ENCODE measurements at places on chromosomes 16 and 17.

DNA sequence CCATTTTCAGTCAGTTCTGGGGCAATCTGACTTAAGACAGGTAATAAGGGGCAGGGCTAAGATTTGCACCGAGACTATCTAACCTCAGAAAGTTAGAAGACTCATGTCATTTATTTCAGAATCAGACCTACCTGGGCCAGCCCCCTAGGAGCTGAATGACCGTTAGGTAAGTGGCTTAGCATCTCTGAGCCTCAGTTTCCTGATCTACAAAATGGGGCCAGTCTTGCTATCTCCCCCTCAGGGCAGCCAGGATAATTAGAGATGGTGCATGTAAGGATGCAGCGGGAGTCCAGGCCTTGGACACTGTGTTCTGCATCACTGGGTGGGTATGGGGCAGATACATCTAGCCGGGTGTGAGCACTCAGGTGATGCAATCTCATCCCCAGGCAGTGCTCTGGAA, 10.4 kb upstream of the METTL22 start:
- no peak for DNase-seq

DNA sequence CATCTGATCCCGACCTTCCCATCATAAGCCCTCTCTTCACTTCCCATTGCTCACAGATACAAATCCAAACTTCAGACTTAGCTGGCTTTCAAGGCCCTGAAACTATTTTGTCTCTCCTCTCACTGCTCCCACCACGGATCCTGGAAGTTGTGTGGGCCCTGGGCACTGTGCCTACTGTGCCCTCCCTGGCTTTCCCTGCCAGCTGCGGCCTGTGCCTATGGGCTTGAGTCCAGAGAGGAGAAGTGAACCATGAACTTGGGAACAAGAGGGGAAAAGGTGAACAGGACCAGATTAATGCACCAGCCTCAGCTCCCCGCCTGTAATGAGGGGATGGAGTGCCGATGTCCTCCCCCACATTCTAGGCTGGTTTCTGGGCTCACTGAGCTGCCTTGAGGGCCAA, 18.9 kb upstream of the KCNJ12 start:
- DNase-seq, result no peak

DNA sequence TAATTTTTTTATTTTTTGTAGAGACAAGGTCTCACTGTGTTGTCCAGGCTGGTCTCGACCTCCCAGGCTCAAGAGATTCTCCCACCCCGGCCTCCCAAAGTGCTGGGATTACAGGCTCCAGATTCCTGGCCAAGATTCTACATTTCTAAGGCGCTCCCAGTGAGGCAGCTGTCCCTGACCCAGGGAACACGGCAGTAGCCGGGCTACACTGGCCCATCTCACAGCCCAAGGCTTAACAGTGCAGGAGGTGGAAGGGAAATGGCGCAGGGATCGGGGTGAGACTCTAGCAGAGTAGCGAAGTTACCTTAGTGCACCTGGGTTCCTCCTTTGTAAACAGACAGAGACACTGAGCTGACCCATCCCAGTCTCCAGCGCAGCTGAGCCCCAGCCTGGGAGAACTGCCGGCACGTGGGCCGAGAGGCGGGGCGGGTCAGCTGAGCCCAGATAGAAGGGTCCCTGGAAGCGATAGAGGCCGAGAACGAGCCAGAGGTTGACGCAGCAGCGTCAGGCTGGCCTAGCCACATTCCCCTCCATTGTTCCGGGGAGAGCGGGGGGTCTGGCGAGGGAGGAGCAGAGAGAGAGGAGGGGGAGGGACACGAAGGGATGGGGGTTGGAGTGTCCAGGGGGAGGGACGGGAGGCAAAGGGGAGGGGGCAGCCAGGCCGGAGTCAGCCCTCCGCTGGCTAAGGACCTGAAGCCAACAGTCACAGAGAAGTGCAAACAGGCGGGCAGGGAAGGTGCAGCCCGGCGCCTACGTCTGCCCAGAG, 2.5 kb downstream of the CARHSP1 start:
- DNase-seq, result no peak

- no peak for DNase-seq
These were observed 5.3 kb downstream of the GPRC5B start for GRCh38 chr16:19879241-19879792.

GRCh38 chr17:17063546-17064122, 21.4 kb downstream of the MPRIP start:
- DNase-seq, result peak; percentile 30

GRCh38 chr16:3935921-3936320, 55.4 kb upstream of the CREBBP start:
- DNase-seq, result no peak

DNA sequence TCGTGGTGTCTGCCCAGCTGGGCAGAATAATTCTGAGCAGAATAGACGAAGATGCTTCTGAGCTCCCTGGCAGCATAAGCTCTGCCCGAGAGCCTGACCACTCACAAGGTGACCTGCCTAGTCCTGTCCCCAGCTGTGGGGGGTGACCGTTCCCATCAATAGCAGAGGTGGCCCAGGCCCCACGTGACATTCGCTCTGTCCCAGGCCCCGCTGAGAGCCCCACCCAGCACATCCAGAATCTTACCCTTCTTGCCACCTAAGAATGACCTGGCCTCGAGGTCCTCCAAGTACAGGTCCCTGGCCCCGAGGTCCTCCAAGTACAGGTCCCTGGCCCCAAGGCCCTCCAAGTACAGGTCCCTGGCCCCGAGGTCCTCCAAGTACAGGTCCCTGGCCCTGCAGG, 695 bp upstream of the TMEM204 start:
- no peak for DNase-seq

- DNase-seq, result no peak
These were observed 844 bp downstream of the TAOK2 start for GRCh38 chr16:29974291-29975133.

DNA sequence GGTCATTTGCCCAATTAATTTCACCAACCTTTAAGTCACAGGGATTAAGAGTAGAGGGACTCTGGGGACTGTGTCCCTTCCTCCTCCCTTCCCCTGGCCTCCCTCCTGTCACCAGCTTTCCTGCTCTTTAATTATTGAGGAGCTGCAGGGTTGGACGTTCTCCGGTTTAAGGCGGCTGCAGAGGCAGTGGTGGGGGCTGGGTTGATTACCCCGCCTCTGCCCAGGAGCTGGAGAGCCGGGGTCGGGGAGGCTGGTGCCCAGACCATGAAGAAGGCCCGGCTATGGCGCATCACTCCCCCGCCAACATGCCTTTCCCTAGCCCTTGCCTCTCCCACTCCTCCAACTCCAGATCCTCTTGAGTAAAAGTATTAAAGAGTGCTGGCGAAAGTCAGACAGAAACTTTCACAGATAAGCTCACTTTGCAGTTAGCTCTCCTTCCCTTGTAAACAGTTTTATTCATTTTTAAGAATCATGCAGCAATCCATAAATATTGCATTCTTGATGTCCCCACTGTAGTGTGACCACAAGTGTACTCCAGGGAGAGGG, 1.1 kb upstream of the FOXJ1 start:
- DNase-seq, result no peak

DNA sequence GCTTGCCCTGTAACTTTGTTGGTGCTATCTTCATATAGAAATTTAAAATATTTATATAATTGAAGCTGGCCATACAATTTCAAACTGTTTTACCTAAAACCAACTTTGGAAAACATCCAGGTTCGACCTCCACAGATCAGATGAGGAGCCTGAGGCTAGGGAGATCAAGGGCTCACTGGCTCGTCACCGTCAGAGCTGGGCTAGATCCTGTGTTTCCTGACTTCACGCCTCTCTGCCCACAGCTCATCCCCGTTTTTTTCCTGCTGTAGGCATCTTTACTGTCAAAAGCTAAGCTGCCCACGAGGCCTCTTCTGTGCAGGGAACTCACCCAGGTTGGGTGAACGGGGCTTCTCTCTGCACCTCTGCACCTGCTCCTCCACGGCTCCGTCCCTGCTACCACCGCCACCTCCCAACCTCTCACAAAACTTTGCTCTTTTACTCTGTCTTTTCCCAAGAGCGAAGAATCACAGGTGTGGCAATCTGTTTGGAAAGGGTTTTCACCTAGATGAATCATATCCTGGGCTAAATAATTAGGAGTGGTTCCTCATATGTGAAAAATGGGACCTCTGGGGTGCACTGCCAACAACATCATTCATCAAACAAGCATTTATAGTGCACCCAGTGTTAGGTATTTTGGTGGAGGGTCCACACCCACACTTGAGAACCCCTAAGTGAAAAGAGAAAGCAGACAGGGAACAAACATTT, 24.8 kb upstream of the KDM6B start:
- DNase-seq, result no peak

DNA sequence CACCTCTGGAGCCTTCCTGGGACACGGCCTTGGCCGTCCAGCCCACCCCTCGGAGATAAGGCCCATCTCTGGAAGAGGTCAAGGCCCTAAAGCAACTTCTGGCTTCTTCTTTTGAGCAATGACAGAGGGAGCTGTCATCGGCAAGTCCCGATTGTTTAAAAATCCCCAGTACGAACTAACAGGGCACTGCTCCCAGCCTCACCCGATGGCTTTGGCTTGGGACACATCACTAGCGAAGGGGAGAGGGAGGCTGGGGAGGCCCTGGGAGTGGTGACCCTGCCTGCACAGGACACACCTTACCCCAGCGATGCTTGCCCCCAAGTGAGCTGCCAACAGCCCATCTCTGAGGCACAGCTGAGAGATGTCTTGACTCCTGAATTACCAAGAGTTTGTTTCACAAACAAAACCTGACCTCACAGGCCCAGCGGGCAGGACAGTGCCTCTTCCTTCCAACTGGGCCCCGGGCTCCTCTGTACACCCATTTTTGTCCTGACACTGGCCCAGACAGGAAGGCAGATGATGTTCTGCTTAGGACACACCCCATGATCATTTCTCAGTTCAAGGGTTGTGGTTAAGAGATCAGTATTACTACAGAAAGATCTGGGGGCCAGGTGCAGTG, 4.8 kb downstream of the SYNGR2 start:
- no peak for DNase-seq

GRCh38 chr16:83914091-83914710, 15.3 kb downstream of the MLYCD start:
- no peak for DNase-seq

GRCh38 chr17:7211491-7212273, 8.0 kb downstream of the DLG4 start:
- DNase-seq, result no peak

DNA sequence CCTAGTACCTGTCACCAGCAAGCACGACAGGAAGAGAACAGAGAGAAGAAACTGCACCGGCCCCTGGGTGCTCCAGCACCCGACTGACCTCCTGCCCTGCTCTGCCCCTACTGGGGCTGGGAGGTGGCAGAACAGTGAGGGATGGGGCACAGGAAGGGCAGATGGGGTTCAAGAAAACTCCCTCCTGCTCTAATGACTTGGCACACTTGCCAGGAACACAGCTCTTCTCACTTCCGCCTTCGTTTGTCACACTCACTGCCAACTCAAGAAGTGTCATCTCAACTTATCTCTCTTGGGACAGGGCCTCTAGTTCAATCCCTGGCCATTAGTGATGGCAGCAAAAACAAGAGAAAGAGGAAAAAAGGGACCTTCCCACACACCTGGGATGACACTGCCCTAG, 42.7 kb upstream of the ICAM2 start:
- DNase-seq, result no peak

DNA sequence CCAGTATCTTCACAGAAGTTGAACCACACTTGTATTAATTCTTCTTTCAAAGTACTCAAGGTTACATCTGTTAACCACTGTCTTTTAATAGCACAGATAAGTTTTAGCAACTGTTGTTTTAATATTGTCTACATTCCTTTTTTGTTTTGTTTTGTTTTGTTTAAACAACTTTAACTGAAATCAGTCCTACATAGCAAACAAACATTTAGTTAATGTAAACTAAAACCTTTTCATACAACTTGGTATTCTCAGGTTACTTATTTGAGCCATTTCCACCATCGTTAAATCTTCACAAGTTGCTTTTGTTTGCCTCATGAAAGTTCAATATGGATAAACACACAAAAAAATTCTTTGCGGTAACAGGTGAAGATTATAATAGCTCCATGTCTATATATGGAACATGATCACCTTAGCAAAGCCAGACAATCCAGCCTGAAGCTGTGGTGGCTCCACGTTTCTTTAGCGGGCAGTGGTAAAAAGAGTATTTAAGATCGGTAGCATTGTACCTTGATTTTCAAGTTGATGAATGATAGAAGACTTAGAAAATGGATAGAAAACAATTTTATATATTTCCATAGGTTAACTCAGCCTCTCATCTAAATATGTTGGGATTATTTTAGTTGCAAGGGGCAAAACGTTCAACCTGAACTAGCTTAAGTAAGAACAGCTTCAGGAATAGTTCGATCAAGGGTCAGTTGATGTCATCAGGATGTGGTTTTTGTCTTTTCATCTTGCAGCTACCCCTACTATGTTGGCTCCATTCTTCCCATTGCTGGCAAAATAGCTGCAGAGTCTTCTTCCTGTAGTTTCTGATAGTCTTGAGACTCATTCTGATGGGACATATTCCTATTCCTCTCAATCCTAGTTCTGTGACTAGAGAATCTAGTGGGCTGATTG, 182.8 kb downstream of the FTO start:
- no peak for DNase-seq

DNA sequence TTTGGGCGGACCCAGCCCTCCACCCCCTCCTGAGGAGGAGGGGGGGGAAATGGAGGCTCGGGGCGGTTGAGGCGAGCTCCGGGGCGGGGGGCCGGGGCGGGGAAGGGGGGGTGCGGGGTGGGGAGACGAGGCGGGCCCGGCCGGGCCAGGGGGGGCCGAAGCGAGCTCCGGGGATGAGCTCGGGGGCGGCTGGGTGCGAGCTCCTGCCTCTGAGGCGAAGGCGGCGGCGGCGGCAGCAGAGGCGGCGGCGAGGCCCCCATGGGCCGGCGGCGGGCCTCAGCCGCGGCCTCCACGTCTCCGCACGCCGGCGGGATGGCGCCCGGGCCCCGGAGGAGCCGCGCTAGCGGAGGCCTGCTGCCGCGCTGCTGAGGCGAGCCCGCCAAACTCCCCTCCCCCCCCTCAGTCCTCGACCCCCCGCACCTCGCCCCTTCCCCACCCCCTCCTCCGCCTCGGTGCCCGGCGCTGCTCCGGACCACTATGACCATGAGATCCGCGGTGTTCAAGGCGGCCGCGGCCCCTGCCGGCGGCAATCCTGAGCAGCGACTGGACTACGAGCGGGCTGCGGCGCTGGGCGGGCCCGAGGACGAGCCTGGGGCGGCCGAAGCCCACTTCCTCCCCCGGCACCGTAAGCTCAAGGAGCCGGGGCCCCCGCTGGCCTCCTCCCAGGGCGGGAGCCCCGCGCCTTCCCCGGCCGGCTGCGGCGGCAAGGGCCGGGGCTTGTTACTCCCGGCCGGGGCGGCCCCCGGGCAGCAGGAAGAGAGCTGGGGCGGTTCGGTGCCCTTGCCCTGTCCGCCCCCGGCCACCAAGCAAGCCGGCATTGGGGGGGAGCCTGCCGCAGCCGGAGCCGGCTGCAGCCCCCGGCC, 596 bp downstream of the MSL1 start:
- DNase-seq, result peak; percentile 69

DNA sequence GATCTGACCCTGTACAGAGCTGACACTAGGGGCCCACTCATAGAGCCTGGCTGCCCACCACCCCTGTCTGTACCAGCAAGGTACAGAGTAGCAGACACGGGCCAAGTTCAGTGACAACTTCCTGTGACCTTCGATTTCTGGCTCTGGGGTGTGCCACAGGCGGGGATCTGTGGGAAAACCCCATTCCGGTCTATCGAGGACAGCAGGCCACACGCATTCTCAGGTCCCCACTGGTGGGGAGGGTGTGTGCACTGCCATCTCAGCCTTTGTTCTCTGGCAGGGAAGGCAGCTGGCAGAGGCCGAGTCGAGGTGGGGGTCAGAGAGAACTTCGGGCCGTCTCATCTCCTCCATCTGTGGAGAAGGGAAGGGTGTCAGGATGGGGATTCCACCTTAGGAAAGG, 10.0 kb downstream of the NLE1 start:
- DNase-seq, result no peak

Data from MG63 (cell line).